ENCODE measurements at places on chromosomes 5 and 9.
A peak's percentile ranks its signal among the peaks of the same experiment; 100 is the strongest.

- no peak for DNase-seq
Measured at GRCh38 chr9:123395276-123395688, 39.3 kb downstream of the CRB2 start.

DNA sequence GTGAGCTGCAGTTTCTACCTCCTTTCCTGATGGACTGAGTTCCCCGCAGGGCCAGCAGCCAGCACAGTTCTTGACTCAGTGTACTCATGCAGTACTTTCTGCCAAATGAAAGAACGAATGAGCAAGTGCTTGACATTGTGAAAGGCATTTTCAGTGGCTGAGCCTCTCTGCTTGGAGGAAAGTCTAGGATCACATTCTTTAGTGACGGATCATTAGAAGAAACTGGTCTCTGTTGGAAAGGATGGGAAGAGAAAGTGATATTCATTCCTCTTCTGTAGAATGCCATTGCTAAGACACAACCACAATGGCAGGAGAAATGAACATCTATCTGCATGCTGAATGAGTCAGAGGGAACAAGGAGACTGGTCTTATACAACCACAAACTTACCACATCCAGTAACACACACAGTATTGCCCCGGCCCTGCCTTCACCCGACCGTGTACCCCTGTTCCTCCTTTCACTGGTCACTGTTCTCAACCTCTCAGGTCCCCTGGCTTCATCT is 206.9 kb downstream of the CRB2 start:
- DNase-seq: peak; percentile 70

GRCh38 chr5:73619606-73620333 is 6.2 kb upstream of the ARHGEF28 start:
- no peak for DNase-seq

DNA sequence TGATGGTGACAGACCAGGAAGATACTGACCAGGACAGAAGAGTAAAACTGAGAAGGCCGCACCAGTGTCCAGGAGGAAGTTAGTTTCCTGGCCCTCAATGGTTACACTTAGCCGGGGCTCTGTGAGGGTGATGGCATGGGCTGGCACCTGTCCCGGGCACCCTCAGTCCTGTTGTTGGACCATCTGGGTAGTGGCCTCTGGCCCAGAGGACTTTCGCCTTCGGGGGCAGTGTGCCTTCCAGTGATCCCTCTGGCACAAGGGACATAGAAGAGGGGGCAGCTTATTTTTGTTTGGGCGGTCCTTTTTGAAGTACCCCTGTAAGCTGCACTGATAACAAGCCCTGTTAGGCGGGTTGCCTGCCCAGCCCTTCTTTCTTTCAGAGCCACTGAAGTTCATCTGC is 1108.6 kb downstream of the TAF11L14 start:
- no peak for DNase-seq

DNA sequence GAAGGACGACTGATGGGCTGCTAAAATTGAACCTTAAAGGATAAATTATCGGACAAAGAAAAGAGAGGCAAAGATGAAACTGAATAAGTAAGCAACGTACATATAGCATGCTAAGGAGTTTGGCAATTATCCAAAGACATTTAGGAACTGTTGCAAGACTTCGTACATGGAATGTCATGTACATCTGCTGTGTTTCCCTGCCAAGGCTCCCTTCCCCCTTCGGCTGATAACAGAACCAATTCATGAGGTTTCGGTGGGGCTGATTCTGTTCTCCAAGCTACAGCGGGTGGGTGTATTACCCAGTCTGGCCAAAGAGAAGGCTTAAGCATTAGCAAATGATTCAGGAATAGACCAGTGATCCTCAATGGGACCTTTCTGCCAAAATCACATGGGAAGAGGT is 190.9 kb upstream of the FREM1 start:
- DNase-seq: no peak

GRCh38 chr5:172679628-172680212 is 38.7 kb downstream of the NEURL1B start:
- no peak for DNase-seq

DNA sequence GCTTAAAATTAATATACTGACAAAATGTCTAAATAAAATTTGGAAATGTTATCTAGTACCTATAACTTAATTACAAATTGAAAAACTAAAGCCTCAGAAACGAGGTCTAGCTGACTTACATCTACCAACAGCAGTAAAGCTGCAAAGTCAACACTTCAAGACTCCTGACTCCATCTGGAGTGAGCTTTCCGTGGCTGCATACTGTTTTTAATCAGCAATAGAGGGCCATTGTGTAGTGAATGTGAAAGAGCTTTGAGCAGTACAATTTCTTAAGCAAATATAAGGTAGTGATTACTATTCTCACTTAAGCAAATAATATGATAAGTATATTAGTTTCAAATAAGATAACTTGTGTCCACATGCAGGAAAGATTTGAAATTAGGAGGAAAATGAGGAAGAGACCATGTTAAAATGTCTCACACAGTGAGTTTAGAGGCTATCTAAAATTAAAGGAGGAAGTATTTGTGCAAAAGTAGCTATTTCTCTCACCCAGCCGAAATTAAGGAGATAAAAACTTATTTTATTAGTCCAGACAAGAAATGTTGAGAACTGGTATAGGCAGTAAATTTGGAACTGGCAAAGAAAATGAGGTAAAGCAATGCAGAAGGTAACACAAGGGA is 6.4 kb downstream of the SPINK6 start:
- no peak for DNase-seq

DNA sequence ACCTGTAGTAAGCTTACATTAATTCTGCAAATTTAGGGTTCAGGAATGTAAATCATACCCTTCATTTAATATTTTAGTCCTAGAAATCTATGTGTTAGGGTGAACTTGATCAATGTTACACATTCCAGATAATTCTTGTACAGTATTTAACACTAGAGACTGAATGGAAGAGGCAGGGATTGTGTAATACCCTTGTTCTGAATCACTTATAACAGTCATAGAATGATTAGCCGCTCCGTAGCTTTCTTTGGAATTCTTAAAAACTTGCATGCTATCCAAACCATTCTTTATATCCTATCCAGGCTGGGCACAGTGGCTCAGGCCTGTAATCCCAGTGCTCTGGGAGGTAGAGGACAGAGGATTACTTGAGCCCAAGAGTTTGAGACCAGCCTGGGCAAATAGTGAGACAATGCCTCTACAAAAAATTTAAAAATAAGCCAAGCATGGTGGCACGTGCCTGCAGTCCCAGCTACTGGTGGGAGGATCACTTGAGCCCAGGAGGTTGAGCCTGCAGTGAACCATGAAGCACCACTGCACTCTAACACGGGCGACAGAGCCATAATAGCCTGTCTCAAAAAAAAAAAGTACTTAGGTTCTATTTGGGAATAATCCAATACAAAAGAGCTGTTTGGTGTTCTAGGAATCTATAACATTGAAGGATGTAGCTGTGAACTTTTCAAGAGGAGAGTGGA is 8.3 kb downstream of the ZNF483 start:
- no peak for DNase-seq

- no peak for DNase-seq
Measured at GRCh38 chr5:158384535-158385481, 525.9 kb upstream of the CLINT1 start.

- DNase-seq: no peak
Measured at GRCh38 chr9:87677776-87678587, 47.9 kb upstream of the CTSL start.

DNA sequence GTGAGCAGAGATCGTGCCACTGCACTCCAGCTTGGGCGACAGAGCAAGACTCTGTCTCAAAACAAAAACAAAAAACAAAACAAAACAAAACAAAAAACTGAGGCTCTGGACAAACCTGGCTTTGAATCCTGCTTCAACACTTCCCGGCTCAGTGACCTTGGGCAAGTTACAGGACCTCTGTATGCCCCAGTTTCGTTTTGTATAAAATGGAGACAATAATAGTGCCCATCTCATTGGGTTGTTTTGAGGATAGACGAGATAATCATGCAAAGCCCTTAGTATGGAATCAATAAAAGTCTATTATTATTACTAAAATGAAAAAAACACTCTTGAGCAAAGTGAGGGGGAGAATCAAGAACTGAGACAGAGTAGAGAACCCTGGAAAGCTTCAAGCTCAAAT is 184.9 kb downstream of the ATP10B start:
- DNase-seq: no peak

DNA sequence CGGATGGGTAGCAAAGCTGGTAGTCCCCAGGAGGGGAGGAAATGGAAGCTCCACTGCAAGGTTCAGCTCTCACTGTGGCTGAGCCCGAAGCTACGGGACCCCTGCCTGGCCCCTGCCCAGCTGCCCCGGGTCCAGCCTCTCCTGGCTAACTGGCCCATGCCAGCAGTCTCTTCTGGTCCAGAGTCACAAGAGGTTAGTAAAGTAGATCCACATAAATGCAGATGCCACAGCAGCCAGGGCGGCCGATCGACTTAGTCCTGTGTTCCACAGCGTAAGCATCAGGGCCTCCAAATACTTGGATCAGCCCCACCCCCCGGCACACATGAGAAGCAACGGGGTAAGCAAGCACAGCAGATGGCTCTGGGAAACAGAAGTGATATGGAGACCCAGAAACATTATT is 42.1 kb downstream of the MRPL36 start:
- no peak for DNase-seq
